ENCODE measurements at places on chromosomes 6 and 20.

GRCh38 chr6:69835414-69836179 is 30.8 kb upstream of the COL19A1 start:
- no peak for DNase-seq

GRCh38 chr6:107735906-107736635 is 88.0 kb downstream of the SCML4 start:
- no peak for DNase-seq

DNA sequence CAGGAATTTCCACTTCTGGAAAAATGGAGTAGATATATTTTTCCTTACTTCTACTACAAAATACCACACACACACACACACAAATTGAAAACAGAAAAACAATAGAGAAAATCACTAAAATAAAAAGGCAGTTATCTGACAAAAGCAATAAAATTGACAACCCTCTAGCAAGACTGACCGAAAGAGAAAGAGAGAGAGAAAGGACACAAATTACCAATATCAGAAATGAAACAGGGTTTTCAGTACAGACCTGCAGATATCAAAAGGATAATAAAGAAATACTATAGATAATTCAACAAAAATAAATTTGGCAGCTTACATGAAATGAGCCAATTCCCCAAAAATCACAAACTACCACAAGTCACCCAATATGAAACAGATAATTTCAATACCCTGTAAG is 104.7 kb downstream of the OPRM1 start:
- DNase-seq, result no peak

- no peak for DNase-seq
Measured at GRCh38 chr6:44257753-44258324, 511 bp upstream of the SLC35B2 start.

GRCh38 chr20:52601295-52601971 is 370.7 kb upstream of the TSHZ2 start:
- no peak for DNase-seq

GRCh38 chr20:31837896-31838397 is 7.5 kb downstream of the FOXS1 start:
- DNase-seq, result no peak

DNA sequence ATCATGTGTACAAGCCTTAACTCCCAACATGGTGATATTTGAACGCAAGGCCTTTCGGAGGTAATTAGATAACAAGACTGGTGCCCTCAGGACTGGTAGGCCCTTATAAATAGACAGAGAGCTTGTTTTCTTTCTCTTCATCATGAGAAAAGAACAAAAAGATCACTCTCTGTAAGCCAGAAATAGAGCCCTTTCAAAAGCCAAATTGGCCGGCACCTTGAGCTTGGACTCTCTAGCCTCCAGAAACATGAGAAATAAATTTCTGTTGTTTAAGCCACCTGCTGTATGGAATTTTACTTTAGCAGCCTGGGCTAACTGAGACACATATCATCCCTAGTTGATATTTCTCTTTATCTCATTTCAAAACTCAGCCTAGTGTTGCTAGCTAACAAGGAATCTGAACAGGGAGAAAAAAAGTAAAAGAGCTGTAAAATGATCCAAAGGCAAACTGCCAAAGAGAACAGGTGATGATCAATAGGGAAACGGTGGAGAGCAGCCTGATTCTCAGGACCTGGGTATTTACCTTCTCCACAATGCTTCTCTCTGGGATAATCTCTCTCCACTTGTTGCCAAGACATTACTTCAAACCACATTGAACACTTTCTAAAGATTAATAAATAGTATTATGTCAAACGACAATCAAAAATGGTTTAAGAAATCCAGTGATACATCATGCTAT is 6.1 kb downstream of the COL21A1 start:
- DNase-seq, result no peak

- no peak for DNase-seq
Measured at GRCh38 chr6:136923116-136923953, 1.2 kb downstream of the SLC35D3 start.

- DNase-seq, result no peak
Measured at GRCh38 chr6:13141387-13141786, 186.9 kb downstream of the TBC1D7 start.

DNA sequence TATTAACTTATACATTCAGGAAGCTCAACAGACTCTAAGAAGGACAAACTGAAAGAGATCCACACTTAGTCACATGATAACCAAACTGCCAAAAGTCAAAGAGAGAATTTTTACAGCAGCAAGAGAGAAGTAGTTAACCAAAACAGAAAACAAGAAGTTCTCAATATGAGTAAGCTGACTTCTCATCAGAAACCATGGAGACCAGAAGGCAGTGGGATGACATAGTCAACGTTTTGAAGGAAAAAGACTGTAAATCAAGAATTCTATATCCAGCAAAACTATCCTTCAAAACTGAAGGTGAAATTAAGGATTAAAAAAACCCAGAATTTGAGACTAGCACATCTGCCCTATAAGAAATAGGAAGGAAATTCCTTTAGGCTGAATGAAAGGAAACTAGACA is 60.4 kb downstream of the COL19A1 start:
- no peak for DNase-seq

DNA sequence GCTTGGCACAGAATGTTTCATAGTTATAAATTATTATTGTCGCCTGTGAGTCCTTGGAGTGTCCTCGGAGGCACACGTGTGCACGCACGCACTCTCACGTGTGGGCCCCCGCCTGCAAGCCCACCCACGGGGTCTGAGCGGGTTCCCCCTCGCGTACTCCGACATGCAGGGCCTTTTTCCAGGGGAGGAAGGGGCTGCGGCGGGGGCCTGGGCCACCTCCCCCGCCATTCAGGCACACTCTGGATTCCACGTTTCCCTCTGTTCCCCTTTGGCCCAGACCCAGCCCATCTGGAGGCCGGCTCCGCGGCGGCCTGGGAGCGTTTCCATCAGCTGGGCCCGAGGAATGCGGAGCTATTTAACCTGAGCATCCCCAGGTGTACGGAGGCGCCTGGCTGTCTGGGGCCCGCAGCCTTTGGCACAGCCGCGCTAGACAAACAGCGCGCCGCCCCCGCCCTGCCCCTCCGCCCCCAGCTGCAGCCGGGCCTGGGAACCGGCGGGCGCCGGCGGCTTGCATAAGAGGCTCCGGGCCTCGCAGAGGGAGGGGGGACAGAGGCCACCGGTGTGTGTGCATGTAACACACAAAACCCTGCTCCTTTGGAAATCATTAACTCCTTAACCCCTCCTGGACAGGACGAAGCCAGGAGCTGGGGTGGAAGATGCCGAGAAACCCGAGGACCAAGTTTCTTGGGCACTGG is 3.3 kb downstream of the ID1 start:
- DNase-seq, result no peak

- DNase-seq, result peak; percentile 71
Measured at GRCh38 chr6:28399350-28400121, at the start of gene ZSCAN12. Gene ZSCAN12, minus strand, starts transcription at chr6:28399747. Its CDS starts 1,342 bp downstream, at chr6:28398405.

DNA sequence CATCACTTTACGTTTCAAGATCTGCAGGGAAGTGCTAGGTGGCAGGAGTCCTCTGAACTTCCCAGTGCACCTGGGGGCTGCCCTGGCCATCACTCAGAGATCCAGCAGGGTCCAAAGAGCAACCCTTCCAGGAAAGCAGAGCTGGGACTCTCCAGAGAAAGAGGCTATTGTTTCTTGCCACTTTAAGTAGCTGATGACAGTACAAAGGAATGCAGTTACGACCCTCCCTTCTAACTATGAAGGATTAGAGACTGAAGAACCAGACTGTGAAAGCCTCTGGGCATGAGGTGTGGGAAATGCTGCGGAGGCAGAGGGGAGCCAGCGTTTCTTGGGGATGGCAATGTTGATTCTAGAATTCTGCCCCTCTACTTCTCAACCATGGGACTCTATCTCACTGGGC is 189.1 kb upstream of the SUPT3H start:
- no peak for DNase-seq

DNA sequence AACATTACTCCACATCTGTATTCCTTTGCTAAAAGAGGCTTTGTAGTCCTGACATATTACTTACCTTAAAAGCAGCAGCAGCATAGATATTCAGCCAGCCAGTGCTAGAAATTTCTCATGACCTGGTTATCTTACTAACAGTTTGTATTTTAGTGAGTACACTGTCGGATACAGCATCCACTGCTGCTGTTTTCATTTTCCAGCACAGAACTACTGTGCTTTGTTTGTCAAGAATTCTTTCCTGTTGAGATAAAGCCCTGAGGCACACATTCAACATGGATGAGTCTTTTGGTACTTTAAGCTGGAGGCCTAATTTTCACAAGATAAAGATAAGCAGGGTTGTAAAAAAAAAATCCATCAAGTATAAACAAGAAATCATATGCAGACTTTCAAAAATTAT is 311.2 kb upstream of the OPRM1 start:
- no peak for DNase-seq

GRCh38 chr6:159982731-159983506 is 14.0 kb downstream of the IGF2R start:
- DNase-seq, result no peak

DNA sequence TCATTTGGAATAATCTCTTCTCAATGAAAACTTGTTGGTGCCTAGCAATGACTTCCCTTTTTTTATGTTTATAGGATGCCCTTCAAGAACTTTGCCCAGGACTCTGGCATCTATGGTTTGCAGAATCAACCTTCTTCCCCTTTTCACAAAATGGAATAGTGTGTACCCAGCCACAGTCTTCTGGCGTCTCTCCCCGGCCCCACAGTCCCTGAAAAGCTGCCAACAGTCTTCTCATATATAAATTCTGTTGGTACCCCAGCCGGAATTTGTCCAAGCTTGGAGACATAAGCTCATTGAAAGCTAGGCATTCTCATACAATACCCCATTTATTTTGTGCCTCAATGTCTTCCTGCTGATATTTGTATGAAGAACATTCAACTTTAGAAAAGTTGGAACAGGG is 26.4 kb upstream of the MCM3 start:
- no peak for DNase-seq

GRCh38 chr6:37362101-37362828 is 8.5 kb downstream of the RNF8 start:
- DNase-seq, result no peak

GRCh38 chr20:57342829-57343228 is 8.2 kb upstream of the RAE1 start:
- no peak for DNase-seq

DNA sequence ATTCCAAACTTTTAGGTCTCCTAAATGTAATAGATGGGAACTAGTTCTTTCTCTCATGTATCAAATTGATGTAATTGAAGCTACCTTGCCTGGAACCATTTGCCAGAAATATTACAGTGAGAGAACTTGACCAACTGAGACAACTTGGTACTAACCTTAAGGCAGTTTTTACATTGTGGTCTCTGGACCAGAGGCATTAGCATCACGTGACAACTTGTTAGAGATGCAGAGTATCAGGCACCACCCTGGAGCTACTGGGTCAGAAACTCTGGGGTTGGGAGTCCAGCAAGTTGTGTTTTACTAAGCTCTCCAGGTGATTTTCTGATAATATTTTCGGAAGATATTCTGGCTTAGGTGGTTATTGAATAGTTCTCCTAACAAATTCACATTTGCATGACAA is 982.1 kb upstream of the SLC35B3 start:
- no peak for DNase-seq

GRCh38 chr6:150720774-150721233 is 121.1 kb downstream of the PLEKHG1 start:
- DNase-seq, result no peak

GRCh38 chr6:91132461-91132860 is 545.6 kb upstream of the MAP3K7 start:
- no peak for DNase-seq

DNA sequence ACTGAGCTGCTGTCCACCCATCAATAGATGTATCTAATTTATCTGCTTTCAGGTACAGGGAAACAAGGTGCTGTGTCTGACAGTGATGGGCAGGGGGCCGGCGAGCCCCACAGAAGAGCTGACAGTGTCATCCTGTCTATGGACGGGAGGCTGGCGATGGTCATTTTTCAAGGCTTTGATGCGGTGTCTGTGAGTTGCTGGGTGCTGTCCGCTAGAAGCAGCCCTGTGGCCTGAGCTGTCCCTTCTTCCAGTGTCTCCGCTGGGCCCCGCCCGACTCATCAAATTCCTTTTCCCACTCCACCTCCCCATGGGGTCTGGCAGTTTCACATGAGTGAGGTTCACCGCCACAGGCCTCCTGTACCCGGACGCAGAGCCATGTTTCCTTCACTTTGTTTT is 161.4 kb upstream of the PMEPA1 start:
- no peak for DNase-seq

GRCh38 chr20:63544958-63545516 is 2.5 kb downstream of the SRMS start:
- no peak for DNase-seq

- no peak for DNase-seq
Measured at GRCh38 chr6:98539741-98540140, 294.6 kb upstream of the POU3F2 start.

GRCh38 chr6:135322427-135323201 is 141.5 kb downstream of the MYB start:
- no peak for DNase-seq

DNA sequence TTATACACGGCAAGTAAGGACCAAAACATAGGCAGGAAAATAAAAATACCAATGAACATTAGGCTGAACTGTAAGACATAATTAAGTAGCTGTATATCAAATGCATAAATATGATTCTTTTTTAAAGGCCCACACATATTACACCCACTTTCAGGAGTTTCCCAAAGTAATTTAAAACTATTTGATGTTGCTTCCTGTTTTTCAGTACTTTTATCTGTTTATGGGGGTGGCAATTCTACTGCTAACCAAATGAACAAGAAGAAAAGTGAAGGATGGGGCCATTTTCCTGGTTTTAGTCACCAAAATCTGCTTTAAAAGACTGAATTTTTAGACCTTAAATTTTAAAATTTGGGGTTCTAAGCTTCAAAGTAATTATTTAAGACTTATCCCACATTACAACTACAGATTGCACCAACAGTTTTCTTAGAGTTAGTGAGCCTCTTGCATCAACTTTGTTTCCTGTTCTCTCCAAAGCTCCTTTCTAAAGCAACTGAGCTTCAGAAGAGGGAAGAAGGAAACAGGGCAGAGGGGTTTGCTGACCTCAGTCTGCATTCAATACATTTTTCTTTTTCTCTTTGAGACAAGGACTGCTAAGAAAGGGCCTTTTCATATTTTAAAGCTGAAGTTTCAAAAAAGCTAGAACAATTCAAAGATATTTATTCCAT is 191.0 kb downstream of the BACH2 start:
- no peak for DNase-seq

DNA sequence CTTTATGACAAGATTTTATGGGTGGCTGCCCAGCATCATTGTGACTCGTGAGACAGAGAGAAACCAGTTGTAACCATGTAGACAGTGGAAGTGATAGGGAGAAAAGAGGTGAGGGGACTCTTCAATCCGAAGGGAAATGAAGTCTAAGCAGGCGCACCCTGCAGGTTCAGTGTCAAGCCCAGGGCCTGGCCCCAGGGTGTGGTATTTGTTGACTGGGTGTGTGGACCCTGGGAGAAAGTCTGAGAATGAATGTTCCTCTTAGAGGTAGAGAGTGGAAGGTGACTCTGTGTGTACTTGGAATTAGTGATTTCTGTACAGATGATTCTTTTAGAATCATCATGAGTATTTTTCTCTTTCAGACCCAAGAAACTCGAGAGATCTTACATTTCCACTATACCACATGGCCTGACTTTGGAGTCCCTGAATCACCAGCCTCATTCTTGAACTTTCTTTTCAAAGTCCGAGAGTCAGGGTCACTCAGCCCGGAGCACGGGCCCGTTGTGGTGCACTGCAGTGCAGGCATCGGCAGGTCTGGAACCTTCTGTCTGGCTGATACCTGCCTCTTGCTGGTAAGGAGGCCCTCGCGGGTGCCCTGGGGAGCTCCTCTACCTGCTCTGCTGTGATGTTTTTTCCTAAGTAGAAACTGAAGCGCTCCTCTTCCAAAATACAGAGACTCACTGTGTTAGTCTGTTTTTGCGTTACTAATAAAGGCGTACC is 68.0 kb downstream of the PTPN1 start:
- no peak for DNase-seq

GRCh38 chr6:90294614-90294988 is 2.0 kb downstream of the BACH2 start:
- DNase-seq, result peak; percentile 75

GRCh38 chr20:23725102-23725501 is 25.6 kb downstream of the CST1 start:
- no peak for DNase-seq

Measured in naive thymus-derived CD8-positive, alpha-beta T cell (primary cell).